ENCODE measurements at places on chromosomes 3 and 15.

GRCh38 chr15:41490355-41490754 is 3.3 kb upstream of the ITPKA start:
- DNase-seq: no peak

GRCh38 chr3:126936853-126937425 is 46.0 kb upstream of the PLXNA1 start:
- no peak for DNase-seq

DNA sequence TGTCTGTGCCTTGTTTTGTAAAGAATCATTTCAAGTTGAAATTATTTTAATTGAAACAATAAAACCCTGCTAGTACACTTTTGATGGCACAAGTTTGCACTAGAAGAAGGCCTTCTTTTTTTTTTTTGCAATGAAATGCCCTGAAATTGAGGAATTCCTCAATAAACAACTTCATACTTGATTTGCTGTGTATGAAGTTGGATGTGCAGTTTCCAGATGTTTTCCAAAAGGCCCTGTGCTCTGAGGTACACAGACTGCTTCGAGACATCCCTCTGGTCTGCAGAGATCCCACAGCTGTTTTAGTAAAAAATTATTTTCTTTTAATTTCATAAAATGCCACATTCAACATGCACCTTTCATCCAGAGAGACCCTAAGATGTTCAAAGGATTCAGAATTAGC is 48.9 kb downstream of the HES1 start:
- no peak for DNase-seq

GRCh38 chr3:120650311-120650710 is 31.7 kb downstream of the HGD start:
- DNase-seq: no peak

- no peak for DNase-seq
Measured at GRCh38 chr15:75687486-75688277, 25.0 kb downstream of the CSPG4 start.

DNA sequence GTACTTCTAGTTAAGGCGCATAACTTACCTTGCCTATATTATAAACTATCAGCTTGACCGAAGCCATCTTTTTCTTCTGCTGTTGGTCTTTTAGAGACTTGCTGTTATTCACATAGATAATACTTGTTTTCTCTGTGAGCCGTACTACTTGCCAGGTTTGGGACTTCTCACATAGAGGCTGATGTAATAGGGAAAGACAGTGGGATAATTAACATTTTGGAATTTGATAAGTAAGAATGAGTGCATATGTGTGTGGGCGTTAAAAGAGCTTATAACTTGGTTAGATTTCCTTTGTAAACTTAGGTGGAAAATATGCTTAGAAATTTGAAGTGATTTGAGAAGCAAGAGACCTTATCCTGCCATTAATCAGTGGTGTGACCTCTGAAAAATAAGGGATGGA is 47.8 kb downstream of the FNDC3B start:
- no peak for DNase-seq

GRCh38 chr3:27559381-27559780 is 75.2 kb upstream of the SLC4A7 start:
- no peak for DNase-seq

GRCh38 chr15:34442891-34443290 is 5.3 kb upstream of the GOLGA8A start:
- no peak for DNase-seq

DNA sequence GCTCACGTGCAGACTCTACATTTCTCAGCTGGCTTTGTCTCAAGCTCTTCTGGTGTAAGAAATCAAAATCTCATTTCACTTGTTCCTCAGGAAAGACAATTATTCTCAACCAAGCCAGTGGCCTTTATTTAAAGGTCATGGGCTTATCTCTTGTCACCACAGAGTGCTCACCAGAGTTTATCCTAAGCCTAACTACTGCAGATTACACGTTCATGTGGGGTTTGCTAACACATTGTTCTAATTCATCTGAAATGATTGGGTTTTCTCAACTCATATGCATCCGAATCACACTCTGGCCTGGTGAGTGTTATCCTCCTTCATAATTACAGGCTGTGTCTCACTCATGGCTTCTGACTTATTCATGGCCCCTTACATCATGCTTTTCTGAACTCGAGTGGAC is 83.3 kb upstream of the TSC22D2 start:
- no peak for DNase-seq

DNA sequence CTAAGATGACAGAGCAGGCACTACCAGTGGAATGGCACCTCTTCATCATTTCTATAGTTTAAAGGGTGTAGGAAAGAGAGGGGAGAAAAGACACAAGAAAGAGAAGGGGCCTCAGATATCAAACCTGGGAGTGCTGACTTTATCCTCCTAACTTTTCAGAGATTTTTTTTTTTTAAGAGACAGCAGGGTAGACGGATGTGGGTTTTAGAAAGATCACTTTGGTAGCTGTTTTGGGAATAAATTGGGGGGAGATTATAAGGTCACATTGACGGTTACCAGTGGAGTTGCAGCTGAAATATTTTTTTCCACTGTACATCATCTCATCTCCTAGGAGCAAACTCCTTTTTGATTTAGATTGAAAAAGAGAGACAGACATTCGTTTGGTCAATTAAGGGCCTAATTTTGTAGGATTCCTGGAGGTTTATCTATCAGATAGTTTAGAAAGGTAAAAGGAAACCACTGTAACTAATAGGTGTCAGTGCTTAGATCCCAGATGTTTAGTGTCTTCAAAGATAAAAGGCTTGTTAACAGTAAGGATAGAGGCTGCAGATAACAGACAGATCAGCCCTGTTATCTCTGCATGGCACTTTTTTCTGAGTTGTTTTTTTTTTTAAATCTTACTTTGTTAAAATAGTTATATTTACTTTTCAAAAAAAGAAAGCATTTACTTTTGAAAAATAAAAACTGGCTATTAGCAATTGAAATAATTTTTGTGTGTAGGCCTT is 1057.0 kb downstream of the IGSF11 start:
- no peak for DNase-seq

DNA sequence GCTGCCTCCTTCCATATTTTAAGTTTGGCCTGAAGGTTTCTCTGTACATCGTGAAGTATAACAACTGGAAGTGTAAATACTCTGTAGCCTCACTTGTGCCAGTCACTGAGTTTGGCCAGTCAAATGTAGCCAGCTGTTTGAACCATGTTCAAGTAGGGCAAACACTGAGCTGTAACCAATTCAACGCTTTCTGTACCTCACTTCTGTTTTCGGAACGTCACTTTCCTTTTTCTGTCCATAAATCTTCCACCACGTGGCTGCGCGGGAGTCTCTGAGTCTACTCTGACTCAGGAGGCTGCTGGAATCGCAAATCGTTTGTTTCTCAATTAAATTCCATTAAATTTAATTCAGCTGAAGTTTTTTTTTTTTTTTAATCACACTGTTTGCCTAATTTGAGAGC is 88.8 kb upstream of the RARB start:
- DNase-seq: no peak

DNA sequence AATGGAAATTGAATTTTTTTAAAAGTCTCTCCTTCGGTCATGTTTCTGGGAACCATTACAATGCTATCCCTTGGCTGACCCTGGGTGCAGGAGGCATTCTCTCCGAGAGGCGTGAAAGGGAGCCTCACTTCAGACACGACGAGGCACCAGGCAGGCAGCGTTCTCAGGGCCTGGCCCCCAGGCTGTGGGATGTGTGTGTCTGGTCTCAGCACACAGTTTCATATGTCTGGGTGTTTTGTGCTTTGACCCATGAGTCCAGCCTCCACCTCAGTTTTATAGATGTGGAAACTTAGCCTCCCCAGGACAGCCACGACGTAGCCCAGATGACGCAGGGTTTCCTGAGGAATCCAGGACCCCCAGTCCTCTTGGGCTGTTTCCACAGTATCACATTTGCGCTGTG is 34.0 kb downstream of the FGD5 start:
- no peak for DNase-seq

DNA sequence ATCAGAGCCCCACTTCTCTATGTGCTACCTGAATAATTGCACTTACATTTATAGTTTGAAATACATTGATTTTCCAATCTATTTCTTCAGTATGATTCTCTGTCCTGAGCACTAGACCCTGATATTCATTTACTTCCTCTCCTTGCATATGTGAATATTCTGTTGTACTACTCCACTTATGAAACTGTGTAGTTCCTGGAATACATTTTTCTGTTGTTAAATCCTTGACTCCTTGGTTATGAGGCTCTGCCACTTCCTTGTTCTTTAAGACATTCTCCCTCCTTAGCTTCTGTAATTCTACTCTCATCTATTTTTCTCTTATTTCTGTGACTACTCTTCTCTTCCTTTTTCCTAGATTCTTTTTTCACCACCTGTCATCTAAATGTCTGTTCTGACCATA is 12.9 kb upstream of the MGA start:
- no peak for DNase-seq

- no peak for DNase-seq
Measured at GRCh38 chr3:33023176-33024136, 72.0 kb downstream of the CCR4 start.

Measured in stimulated activated CD8-positive, alpha-beta memory T cell treated with anti-CD3 and anti-CD28 coated beads, Interleukin-7, amount 100 ng/mL, for 24 hours (primary cell).